Effector CD8-positive, alpha-beta T cell (primary cell): ENCODE measurements at places on chromosomes 13 and 19.
A peak's percentile ranks its signal among the peaks of the same experiment; 100 is the strongest.

GRCh38 chr13:46751811-46752635 lies 44.9 kb downstream of the ESD start:
- peak; percentile 4 for DNase-seq

DNA sequence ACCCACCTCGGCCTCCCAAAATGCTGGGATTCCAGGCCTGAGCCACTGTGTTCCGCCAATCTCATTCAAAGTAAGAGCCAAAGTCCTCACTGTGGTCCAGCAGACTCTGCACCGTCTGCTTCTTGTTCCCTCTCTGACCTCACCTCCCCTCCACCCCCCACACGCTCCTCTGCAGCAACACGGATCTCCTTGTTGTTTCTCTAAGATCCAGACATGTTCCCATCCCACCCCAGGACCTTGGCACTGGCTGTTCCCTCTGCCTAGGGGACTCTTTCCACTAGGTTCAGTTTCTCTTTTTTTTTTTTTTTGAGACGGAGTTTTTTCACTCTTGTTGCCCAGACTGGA lies 38.4 kb downstream of the LTBP4 start:
- DNase-seq = no peak

DNA sequence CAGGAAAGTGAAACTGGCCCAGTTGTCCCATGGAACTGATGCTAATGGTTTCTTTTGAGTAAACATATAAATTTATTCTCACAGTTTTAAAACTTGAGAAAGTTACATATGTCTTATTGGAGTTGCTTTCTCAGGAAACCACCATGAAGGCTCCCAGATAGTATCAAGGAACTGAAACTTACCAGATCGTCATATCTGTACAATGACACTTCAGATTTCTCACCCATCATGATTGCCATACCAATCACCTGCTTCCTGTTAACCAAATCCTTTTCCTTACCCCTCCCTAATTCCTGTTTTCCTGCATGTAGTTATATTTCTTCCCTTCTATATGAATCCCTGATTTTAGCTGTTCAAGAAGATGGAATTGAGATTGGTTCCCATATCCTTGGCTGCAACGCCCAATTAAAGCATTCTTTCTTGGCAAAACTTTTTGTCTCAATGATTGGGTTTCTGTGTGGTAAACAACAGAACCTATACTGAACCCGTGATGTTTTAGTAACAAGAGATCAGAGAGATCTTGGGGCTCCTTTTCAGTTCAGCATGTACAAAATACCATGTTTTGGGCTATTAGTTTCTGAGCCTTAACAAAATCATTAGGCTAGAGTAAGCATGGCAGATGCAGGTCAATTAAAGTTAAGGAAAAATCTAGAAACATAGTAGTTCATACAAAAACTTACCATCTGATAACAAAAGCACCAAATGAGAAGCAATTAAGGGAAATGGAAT lies 781.3 kb upstream of the MIR17HG start:
- DNase-seq = no peak

DNA sequence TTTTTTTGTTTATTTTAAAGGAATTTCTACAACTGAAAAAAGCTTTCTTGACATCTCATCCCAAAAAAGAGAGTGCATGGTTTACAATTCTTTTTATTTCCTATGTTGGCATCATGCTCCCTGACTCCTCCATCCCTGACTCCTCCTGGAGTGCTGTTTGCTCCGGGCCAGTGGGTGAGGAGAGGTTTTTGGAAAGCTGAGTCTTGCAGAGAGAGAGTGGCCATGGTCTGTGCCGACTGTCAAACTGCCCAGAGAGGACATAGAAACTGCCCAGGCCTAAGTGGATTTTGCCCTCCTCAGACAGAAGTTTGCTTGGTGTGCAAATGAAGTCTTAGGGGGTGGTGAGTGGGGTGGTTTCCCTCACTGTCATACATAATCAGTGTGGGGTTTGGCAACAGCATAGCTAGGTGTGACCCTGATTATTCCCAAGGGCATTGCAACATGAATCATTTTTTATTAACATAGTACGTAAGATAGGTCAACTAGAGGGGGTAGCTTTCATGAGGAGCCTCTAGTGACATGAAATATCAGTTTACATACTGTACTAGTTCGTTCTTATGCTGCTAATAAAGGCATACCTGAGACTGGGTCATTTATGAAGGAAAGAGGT lies 179.8 kb upstream of the UBL3 start:
- DNase-seq = no peak

- peak; percentile 77 for DNase-seq
Measured at GRCh38 chr19:1243768-1244692, 2.5 kb downstream of the ATP5F1D start.

DNA sequence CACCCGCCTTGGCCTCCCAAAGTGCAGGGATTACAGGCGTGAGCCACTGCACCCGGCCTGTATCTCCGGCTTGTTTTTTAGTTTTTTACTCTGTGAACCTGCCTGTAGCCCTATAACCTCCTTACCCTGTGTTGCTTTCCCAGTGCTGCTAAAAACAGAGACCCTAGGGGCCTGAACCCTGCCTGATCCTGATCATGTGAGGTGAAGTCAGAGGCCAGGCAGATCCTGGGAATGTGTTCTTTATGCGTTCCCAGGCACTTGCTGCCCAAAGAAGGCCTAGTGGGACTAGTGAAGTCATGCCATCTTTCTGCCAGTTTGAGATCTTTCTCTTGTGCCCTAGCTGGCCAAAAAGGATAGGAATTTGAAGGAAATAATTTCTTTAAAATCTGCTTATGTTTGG lies 4.6 kb downstream of the UBA2 start:
- DNase-seq = no peak

DNA sequence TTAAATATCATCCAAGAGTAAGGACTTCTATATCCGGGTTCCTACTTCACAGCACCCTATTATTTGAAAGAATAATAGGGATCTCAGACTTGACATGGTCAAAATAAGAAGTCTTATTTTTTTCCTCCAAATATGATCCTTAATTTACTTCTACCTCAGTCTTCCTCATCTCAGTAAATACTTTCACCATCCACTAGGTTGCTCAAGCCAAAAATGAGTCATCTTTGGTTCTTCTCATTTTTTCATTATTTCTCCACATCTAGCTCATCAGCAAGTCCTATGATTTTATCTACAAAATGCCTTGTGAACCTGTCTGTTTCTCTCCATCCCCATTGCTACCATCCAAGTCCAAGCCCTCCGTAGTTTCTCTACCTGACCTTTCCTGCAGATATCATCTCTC lies 121.9 kb upstream of the GJB6 start:
- DNase-seq = no peak

DNA sequence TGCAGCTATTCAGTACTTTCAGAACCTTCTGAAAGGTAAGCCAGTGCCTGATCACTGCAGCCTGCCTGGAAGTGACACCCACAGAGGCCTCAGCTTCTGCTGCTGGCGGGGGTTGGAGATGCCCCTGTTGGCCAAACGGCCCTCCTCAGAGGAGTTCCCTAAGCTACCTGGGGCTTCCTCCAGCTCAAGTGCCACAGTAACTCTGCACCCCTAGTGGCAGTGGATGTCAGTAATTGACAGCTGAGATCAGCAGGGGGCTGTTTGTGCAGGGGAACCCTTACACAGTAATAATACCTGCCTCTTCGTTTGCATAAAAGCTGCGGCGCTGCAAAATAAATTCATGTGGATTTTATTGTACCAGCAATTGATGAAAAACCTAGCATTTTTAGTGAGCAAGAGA lies 28.9 kb downstream of the TDRD12 start:
- DNase-seq = no peak

GRCh38 chr13:21079761-21080592 lies 18.6 kb upstream of the LATS2 start:
- no peak for DNase-seq

DNA sequence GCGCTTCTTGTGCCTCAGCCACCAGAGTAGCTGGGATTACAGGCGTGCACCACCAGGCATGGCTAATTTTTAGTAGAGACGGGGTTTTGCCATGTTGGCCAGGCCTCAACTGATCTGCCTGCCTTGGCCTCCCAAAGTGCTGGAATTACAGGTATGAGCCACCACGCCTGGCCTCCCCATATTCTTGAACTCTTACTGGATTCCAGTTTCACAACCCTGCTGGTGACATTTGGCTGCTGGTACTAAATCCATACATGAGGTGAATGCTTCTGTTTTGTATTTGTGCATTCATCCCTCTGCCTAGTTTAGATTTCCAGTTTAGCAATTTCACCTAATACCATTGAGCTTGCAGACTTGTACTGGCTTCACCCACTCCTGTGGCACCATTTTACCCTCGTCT lies 13.9 kb downstream of the SLC25A15 start:
- DNase-seq = no peak

DNA sequence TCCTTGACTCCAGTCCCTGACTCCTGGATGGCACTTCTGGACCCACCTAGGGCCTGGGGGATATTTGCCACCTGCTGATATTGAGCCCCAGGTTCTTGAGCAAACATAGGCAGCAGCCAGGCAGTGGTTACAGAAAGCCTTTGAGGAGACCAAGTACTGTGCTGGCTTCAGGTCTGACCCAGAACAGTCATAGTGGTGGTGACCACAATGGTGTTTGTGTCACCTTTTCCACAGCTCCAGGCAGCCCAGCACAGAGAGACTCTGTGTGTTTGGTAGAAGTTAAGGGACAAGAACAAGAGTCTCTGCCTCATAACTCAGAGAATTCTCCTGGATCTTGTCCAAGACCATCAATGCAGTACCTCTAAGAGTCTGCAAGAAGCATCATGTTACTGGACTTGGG lies 14.6 kb upstream of the CLC start:
- no peak for DNase-seq

DNA sequence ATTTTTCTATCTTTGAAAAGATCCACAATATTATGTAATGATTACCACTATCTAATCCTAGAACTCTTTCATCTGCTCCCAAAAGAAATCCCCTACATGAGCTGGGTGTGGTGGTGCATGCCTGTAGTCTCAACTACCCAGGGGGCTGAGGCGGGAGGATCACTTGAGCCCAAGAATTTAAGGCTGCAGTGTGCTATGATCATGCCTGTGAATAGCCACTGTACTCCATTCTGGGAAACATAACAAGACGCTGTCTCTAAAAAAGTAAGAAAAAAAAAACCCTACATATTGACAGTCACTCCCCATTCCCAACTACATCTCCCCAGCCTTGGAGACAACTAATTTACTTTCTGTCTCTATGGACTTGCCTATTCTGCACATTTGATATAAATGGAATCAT lies 1.1 kb upstream of the ZNF226 start:
- no peak for DNase-seq

GRCh38 chr13:32051156-32051555 lies 19.6 kb downstream of the FRY start:
- DNase-seq = no peak

DNA sequence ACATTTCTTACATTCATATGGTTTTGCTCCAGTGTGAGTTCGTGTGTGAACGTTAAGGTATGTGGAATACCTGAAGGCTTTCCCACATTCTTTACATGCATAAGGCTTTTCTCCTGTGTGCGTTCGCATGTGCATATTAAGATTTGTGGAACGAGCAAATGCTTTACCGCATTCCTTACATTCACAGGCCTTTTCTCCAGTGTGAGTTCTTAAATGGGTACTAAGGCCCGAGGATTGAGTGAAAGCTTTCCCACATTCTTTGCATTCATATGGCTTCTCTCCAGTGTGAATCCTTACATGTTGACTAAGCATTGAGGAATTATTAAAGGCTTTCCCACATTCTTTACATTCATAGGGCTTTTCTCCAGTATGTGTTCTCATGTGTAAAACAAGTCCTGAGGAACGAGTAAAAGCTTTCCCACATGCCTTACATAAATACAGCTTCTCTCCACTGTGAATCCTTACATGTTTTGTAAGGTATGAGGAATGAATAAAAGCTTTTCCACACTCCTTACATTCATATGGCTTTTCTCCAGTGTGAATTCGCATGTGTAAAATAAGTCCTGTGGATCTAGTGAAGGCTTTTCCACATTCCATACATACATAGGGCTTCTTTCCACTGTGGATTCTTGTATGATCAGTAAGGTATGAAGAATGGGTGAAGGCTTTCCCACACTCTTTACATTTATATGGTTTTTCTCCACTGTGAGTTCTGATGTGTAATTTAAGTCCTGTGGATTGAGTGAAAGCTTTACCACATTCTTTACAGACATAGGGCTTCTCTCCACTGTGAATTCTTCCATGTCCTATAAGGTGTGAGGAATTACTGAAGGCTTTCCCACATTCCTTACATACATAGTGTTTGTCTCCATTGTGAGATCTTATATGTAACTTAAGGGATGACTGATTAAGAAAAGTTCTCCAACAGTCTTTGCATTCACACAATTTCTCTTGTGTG lies 10.7 kb downstream of the ZNF846 start:
- no peak for DNase-seq

DNA sequence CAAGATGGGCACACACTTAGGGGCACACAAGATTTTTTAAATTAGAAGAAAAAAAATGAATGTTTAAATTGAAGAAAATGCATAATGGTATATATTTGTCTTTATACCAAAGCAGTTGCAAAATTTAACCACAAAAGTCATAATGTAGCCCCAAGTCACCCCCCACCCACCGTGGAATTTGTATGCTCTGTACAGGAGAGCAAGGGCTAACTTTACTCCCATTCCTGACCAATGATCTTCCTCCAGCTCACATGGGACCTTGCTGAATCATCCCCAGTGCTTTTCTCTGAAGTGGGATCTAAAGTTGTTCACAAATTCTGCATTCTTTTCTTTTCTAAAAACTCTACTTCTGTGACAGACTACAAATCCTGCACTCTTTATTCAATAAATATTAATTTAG lies 597.0 kb downstream of the UQCRFS1 start:
- no peak for DNase-seq

- no peak for DNase-seq
Measured at GRCh38 chr13:58059624-58060023, 428.1 kb downstream of the PCDH17 start.

DNA sequence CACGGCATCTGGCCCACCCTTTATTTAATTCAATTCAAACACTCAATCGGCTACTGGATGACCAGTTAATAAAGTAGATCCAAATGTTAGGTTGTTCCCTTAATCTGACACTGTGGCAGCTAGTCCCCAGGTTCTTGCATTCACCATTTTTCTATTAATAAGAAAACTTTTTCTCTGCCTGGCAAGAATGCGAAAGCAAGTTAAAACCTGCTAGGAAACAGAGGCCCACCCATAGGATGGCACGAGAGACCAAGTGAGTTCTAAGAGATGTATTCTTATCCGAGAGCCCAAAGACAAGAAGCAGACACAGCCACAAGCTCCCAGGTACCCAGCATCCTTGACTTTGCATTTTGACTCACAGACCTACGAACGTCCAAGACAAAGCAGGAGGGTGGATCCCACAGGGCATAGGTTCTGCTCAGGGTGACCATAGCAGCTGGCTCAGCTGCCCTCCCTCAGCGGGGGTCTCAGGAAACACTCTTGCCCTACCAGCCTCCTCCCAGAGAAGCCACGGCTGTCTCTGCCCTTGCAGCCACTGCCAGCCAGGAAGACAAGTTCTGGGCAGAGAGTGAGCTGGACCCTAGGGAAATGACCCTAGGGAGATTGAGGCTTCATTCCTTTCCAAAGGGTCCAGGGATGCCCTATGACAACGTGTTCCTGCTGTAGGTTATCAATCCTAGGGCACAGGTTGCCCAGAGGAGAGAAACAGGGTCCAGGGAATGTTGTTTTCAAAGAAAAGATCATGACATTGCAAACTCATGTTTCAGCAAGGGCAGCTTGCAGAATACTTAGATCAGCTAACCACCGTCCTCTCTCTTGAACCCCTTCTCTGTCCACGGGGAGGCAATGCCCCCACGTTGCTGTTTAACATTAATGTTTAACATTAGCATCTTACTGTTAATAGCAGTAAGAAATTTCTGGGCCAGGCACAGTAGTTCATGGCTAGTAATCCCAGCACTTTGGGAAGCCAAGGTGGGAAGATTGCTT lies 147.2 kb upstream of the ZNF507 start:
- DNase-seq = no peak

- no peak for DNase-seq
Measured at GRCh38 chr19:41318696-41319499, 8.9 kb downstream of the CCDC97 start.
